Fibroblast of skin of back (primary cell): ENCODE measurements at places on chromosomes 2 and 18.

- DNase-seq, result no peak
Observed at GRCh38 chr2:42813763-42814162, 21.4 kb upstream of the HAAO start.

GRCh38 chr18:55380589-55380988, 207.4 kb downstream of the TCF4 start:
- DNase-seq, result peak; percentile 53

GRCh38 chr18:55390898-55391297, 197.1 kb downstream of the TCF4 start:
- DNase-seq, result peak; percentile 59

DNA sequence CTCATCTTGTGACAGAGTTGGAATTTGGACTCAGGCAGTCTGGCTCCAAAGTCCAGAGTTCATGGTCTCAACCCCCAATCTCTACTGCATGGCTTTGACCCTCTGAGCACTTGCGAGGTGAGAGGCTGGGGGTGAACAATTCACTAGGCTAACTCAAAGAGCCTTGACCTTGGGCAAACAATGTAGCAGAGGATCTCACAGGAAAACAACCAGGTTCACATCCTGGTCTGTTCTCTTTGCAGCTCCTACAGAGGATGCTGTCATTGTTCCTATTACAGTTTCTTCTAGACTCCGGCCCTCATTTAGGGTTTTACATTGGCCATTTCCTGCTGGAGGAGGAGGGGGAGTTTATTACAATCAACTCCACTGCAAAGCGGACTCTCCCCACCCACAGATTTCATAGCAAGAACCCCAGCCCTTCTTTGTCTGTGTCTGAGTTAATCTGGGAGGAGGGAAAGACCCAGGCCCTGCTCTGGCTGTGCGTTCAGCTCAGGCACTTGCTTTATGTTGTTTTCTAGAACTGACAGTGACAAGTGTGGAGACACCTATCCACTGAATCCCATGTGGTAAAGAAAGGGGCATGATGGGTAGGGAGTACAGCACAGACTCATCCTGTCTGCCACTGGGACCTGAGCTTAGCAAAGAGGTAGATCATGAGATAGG, 101.6 kb downstream of the LBH start:
- DNase-seq, result no peak

DNA sequence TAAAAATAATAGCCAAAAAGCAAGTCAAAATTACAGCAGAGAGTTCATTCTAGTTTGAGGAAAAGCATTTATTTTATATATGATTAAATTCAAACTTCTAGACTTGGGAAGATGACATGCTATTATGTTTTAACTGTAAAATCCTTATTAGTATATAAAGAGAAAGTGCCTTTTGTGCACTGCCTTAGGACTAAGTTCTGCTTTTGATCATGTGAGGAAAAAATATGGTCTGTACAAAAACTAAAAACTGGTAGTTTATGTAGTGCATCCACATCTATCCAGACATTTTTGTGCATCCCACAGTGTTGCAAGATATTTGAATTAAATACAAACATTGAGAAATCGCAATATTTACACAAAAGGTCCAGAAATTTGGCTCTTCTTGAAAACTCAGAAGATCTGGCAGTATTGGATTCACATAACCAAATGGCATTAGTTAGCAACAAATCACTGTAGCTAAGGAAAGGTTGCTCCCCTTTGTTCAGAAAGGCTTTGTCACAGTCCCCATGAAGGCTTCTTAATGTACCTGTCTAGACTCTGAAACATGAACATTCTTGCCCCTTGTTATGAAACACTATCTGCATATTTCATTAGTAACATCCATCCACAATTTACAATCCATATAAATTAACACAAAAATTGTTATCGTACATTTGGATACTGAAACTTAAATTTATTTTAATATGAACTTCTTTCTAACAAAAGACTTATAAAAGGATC, 2.2 kb downstream of the MMADHC start:
- no peak for DNase-seq

DNA sequence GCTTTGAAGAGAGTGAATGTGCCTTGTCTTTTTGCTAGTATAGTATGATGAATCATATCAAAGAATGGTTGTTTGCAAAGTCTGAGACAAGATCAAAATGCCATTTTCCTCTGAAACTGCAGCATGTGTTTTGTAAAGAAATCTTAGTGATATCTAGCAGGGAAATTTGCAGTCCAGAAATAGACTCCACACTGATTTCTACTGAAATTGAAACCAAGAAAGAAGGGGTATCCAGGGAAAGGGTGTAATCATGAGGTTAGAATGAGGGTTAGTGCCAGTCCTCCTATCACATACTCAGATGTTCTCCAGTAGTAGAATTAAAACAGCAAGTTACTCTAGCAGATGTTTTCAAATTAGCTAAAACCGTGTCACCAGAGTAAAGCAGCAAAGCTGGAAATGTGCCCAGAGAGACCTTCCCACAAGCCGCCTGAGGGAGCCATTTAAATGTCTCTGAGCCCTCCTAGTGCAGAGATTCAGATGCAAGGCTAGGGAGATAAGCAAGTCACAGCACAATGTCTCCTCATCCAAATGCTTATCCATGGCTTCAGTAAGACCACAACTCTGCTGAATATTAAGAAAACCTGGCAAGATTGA, 4.9 kb downstream of the DLGAP1 start:
- no peak for DNase-seq

DNA sequence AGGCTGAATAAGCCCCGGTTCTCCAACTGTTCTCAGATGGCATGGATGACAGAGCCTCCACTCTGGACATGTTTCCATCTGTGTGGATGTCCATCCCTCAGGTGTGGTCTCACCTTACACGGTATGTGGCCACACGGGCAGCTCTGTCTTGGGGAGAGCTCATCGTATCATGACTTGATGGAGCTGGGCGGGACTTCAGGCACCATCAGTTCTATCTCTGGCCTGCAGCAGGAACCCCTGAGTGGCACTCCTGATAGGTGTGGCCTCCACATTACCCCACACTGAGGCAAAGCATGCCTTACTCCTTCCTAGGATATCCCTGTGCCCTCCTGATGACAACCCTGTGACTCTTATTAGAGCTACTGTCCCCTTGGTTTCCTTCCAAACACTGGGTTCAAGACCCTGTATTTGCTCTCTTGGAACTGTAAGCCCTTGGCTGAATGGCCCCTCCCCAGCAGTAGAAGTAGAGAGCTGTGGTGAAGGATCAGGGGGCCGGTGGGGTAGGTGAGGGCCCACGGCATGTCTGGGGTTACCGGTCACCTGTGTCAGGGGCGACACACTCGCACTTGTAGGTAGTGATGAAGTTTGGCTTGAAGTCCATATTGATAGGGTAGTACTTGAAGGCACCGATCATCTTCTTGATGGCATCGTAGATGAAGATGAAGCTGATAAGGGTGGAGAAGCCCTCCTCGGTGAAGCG, 48.2 kb downstream of the MTHFD2 start:
- no peak for DNase-seq

DNA sequence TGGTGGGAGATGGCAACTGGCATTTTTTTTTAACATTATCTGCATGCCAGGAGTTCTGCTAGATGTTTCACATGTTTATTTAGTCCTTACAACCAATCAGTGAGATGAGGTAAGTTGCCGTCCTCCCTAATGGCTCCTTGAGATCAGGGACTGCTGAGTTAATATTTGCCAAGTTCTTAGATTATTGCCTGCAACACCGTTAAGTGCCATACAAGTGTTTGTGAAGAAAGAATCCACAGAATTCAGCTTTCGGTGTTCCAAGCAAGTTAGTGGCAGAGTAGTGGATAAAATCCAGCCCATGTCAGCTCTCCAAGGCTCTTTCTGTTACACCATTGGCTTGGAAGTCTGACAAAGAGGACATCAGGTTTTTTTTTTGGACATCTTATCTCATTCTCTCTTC, 95.9 kb downstream of the C1QL2 start:
- DNase-seq, result no peak

DNA sequence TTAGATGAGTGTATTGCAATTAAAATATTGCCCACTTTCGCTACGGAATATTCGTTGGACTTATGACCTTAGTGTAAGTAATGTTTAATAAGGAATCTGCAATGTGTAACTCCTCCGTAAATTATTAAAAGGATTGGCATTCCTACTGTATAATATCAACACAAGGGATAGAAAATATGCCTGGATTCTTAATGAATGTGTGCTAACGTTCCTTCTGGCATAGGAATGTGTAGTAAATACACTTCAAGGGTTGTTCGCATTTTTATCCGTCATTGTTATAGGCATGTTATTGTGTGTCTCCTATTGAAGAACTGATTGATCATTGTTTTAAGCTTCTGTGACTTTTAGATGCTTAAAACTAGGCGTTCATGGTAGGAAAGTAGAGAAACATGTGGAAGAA, 134.5 kb downstream of the NEDD4L start:
- peak; percentile 81 for DNase-seq

DNA sequence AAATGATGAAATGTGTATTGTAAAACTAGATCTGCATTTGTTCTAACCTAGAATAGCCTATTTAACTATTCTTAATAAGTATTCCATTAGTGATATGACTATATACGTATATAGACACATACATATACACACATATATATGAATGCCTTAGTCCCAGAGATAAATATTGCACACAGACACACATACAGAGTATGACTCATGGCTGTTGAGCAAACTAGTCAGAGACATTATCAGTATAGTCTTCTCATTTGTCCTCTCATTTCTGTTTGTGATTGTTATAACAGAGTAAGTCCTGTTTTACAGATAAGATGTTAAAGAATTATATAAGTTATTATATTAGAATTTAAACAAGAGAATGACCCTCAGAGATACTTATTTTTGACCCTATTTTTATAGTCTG, 202.5 kb downstream of the CCDC102B start:
- peak; percentile 17 for DNase-seq

DNA sequence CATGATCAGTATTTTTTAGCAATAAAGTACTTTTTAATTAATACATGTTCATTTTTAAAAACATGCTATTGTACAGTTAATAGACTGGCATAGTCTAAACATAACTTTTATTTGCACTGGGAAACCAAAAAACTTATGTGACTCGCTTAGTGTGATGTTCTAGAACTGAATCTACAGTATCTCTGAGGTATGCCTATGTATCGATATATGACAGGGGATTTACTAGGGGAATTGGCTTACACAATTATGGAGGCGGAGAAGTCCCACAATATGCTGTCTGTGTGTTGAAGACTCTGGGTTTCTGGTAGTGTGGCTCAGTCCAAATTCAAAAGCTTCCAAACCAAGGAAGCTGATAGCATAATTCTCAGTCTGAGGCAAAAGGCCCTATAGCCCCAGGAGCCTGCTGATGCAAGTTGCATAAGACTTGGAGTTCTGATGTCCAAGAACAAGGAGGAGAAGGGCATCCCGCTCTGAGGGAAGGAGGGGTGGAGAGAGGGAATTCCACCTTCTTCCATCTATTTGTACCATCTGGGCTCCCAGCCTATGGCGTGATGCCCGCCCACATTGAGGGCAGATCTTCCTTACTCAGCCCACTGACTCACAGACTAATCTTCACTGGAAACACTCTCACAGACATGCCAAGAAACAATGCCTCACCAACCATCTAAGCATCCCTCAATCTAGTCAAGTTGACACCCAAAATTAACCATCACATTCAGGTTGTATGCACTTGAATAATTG, 27.5 kb downstream of the ZNF638 start:
- DNase-seq, result peak; percentile 36

GRCh38 chr2:41828052-41828643, 219.7 kb upstream of the PKDCC start:
- DNase-seq, result no peak

DNA sequence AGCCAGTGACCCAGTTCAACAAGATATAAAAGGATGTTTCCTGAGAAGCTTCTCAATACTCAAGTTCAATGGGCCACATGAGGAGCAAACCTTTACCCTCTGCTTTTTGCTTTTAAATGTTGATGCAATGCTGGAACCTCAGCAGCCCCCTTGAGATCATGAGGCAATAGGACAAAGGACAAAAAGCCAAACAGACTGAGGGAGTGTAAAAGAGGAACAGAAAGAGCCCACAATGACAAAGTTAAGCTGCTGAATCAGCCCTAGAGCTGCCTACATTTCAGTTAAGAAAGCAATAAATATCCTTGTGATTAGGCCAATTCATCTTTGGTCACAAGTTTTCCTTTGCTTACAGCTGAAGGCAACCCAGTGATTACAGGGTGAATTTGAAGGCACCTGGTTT, 76.9 kb downstream of the MRO start:
- DNase-seq, result no peak

- no peak for DNase-seq
Observed at GRCh38 chr18:57347784-57348183, 4.6 kb upstream of the ST8SIA3 start.

DNA sequence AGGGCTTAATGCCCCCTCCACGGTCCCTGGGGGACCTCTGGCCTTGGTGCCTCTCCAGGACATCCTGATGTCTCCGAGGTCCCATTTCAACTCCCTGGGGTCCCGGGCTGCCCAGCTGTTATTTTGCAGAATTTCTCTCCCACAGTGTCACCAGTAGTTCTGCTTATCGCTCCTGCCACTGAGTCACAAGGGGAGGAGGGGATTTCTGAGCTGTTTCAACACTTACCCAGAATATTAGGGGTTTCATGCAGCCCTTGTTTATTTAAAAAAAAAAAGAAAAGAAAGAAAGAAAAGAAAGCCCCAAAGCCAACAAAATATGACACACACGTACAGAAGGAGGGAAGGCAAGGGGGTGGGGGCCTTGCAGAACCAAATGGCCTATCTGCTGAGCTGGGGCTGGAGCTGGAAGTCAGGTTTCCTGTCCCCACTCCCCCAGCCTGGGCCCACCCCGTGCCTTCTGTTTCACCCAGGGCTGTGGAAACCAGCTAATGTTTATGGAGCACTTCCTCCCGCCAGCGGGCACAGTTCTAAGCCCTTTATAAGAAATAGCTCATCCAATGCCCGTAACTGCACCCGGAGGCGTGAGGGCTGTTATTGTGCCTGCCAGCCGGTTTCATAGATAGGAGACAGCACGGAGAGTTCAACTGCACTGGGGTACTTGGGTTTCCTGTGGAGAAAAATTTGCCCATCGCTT, 8.4 kb upstream of the ARID5A start:
- DNase-seq, result peak; percentile 71

DNA sequence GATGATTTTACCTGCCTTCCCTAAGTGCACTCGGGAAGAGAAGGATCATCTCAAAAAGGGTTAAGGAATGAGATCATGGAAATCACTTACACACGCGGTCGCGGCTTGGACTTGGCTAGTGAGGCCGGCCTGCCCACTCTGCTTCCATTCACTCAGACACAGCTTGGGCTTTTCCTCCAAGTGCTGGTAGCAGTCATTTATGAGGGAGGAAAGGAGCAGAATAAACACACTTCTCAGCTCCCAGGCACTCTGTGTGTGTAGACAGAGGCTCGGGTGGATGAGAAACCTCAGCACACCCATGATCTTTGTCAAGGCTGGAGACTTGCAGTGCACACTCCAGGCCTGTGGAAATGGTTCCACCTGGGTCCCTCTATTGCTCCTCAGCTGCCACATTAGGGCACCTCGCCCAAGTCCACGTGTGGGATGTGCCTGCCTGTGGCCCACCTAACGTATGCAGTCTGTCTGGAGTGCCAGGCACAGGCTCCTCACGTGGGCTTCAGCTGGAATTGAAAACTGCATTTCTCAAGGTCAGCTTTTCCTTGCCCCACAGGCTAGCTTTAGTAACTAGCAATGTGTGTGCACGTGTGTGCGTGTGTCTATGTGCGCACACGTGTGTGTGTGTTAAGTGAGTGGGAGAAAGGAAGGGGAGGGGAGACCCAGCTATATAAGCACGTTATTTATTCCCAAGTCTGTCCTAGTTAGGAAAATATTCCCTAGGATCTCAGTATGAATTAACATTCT, 288.4 kb downstream of the SOX11 start:
- DNase-seq, result no peak

- DNase-seq, result peak; percentile 31
Observed at GRCh38 chr2:157782057-157782845, 93.9 kb downstream of the ACVR1 start.

- DNase-seq, result no peak
Observed at GRCh38 chr2:127039387-127040031, 67.4 kb downstream of the BIN1 start.
